ENCODE measurements at places on chromosomes 2 and 18.

DNA sequence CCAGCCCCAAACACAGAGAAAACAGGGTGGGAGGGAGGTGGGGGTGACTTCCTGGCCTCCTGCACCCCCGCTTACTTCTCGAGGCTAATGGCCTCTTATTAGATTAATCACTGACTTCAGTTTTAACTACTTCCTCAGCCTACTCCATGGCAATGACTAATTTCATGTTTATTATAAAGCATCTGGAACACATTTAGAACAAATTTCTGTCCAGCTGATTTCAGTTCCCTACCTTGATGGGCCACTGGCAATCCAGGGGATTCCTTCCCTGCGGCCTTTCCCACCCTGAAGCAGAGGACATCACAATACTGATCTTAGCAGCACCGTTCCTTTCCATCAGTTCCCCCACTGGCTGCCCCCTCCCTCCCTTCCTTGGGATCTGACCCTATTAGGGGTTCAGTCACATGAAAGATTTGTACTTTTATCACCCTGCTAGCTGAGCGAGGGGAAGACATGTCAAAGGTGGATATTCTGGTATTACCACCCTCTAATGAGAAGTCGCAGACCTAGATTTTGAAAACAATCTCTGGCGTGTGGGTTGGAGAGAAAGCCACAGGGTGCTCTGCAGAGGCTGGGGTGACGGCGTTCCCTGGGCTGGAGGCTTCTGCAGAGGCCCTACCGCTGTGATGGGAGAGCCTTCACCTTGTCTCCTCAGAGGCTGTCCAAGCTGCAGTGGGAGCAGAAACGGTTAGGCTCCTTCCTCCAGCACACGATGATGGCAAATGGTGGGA is 67.6 kb downstream of the KIAA2012 start:
- no peak for DNase-seq

DNA sequence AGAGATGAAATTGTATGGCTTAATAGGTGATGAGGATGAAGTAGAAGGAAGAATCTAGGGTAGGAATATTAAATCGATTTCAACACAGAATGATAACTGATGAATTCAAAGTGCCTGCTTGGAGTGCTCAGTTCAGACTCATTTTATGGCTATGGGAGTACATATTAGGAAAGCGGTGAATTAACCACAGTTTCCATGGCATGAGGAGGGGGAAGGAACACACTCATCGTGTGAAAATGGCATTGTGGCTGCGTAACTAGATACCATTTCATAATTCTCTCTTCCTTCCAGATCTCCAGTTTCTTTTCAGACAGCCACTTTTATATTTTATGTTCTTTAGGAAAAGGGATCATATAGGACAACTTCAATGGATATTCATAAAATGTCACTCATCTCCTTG is 232.3 kb upstream of the KCNJ3 start:
- DNase-seq: no peak

DNA sequence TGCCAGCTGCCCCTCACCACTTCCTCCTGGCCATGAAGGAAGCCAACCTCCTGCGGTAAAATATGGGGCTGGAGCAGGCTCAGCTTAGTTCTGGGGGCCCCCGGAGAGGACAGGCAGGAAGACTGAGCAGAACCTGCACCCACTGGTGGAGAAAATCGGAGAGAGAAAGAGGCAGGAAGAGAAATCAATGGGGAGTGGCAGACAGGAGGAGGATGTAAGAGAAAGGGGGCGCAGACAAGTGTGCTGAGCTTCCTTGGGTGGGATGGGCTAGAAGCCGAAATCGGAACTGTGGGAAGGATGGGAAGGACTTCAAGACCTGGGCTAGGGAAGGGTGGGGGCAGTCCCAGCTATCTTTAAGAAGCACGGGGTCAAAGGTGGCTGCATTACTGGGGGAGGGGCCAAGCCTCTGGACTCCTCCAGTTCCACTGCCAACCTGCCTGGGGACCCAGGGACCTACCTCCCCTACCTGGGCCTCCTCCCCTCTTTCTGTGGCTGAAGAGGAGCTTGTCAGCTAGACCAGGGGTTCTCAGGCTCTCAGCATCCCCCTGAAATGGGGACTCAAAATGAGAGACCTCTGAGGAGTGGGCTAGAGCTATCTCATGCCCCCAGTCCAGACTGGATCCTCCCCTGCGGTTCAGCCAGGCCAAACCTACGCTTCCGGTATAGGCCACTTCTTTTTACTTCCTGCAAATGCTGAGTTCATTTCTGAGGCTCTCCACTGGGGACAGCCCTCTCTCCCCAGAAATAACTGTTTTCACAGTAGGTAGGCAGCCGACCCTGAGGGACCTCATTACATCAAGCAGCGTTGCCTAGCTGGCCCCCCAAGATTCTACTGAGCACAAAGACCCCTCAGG is 33.6 kb upstream of the B3GNT7 start:
- no peak for DNase-seq

DNA sequence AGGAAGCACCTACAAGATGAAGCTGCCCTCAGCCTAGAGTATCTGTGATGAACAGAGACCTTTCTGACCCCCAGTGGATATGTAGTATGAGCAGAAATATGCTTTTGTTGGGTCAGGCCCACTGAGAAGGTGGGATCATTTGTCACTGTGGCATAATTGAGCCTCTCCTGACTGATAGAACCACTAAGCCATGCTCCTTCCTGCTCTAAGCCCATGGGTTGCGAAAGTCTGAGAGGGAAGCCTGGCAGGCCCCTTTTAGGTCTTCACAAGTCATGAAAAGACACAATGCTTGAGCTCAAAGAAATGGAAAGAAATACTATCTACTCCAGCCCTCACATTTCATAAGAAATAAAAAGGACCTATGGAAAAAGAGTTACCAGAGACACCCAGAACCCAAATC is 127.7 kb downstream of the TNS1 start:
- no peak for DNase-seq

DNA sequence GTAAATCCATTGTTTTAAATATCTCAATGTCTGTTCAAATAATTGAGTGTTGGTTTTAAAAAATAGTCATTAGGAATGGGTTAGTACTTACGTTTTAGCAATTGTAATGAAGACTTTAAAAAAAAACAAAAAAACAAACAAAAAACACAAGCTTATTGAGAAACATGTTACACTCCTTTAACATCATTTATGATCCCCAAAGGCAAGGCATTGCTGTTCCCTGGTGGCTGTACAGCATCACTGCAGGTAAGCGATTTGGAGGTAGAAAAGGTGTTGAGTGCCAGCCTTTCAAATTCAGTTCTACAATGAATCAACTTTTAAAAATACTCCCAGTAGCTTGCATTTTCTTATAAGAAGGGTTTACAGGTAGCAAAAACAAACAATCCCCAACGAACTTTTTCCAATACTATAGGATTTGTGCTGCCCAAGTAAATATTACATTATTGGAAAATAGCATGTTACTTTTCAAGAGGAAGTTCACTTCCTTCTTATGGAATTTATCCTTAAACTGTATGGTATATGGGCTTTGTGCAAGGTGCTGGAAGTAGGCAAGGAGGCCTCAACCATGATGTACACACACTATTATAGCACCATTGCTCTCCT is 27.5 kb downstream of the CNRIP1 start:
- DNase-seq: peak; percentile 2

GRCh38 chr2:168525716-168526446 is 69.8 kb downstream of the CERS6 start:
- no peak for DNase-seq

DNA sequence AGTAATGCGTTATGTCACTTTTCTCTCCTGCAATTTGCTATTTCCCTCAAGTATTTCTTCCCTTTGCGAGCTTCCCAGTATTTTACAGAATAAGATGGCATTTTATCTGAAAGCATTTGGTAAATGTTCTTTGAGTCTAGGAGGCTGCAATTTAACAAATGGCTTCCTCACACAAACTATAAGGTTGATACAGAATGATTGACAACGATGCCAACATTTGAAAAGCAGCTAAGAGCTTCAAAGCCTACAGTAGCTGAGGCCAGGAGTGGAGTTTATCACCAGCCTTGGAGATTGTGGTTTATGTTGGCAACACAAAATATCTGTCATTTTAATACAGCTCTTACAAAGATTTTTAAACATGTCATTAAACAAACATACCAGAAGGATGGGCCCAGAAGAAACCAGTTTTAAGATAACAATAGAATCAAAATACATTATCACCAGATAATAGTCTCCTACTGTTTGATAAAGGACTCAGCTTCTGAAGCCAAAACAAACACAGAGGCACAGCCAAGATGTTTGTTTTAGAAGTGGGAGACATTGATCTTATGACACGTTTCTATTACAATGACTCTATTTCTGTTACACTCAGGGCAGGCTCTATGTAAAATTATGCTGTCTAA is 711.4 kb upstream of the ACVR2A start:
- DNase-seq: no peak

- DNase-seq: no peak
Observed at GRCh38 chr2:186591506-186591890, 1.6 kb downstream of the ITGAV start.

DNA sequence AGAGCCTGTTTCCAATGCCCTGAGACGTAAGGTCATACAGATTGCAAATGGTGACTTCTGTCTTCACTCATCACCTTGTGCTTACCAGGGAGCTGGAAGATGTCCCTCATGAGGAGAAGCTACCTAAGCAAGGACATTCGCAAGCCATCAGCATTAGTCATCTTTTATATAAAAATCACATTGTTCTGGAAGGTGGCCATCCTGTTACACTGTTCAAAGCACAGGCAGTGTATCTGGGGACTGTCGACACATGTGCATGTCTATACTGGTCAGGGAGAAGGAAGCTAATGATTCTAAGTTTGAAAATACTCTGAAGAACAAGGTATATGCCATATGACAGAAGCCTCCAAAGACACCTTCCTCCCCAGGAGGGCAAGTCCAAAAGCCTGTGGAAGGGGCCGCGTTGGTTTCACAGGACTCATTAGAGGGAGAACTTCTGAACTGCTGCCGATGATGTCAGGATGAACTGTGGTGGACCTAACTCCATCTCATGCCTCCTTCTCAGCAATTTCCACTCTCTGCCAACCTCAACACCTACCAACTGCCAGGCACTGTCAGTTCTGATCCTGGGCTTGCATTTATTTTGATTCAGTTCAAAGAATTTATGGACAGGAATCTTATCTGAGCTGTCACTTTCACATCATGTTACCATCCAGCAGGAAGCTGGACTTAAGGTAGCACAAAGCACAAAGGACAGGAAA is 39.4 kb downstream of the DNER start:
- DNase-seq: no peak

GRCh38 chr18:56470406-56471351 is 167.7 kb downstream of the TXNL1 start:
- no peak for DNase-seq

DNA sequence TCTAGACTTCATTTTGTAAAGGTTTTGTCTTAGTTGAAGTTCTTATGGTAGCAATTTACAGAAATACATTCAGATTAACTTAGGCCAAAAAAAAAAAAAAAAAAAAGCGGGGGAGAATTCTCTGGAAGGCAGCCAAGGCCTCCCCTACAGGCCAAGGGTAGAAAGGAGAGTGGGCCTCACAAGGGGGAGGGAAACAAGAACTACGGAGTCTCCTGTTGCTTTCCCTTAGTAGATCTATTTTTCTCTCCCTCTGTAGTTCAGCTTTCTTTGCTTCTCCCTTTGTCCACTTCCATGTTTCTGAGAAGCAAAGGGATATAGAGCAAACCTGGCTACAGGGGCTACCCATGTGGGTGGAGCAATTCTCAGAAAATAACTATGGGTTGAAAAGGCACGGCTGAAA is 2.4 kb upstream of the STK11IP start:
- DNase-seq: no peak

DNA sequence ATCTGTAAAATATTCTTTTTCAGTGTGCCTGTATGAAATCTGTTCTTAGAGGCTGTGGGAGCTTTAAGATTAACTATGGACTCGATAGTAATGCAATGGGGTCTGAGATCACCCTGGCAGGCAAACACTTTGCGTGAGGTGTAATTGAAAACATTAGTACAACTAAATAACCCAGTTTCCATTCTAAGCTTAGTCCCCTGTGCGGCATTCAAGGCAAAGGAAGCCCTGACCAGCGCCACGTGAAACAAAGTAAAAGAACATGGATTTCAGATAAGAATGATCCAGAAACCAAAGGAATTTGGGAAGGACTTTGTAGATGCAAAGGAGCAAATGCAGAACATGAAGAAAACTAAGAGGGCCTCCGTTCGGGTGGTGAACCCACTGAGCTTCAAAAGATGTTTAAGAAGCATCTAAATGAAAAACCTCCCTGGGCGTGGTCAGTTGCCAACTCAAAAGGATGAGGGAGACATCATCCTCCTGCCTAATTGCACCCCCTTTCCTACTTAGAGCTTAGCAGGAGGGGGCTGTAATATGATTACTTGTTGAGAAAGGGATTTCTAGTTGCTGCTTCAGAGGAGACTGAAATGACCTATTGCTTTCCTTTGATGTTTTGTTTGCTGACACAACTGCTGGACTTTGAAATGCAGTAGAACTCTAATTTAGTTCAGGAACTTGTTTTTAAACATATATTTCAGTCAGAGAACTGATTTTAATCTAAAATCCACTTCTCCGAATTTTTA is 7.9 kb upstream of the CETN1 start:
- no peak for DNase-seq

DNA sequence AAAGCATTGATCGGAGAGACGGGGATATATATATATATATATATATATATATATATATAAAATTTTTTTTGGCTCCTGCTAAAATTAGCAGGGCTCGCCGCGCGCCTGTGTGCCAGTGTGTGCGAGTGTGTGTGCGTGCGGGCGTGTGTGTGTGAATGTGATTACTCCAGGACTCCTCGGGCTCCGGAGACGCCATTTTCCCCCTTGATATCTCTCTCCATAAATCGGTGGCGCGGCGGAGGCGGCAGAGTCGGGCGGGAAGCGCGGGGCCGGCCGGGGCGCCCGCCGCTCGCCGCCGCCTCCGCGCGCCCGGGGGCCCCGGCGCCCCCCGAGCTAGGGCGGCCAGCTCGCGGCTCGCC is 795 bp upstream of the SETBP1 start:
- peak; percentile 14 for DNase-seq

DNA sequence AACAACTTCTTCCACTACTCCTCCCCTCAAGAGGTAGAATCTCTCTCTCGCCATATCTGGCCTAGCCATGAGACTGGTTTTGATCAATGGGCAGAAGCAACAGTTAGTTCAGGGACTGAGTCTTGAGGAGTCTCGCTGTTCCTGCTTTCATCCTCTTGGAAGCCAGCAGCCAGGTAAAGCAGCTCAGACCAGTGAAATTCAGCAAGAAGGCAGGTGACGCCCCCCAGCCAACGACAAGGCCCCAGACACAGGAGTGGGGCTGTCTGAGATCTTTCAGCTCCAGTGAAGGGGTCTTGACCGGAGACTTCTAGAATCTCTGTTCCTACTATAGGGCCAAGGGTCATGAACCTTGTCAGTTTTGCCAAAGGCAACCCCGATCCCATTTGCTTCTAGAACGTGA is 39.7 kb upstream of the ACAA2 start:
- DNase-seq: no peak

DNA sequence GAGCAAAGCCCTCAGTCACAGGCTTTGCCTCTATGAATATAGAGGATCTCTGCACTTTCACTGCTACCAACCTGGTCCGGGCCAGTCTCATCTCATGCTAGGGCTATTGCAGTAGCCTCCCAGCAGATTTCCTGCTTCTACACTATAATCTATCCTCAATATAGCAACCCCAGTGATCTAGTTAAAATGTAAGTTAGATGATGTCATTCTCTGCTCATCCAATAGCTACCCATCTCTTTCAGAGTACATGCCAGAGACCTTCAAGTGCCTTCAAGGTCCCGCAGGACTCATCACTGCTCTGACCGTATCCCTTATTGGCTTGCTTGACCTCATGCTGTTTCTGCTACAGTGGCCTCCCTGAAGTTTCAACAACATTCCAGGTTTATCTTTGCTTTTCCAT is 186.3 kb downstream of the LOXHD1 start:
- DNase-seq: no peak
